Transverse colon (tissue), 4 donors: ENCODE measurements at places on chromosomes 5 and 9. TPM values are rescaled to one million over a fixed set of nuclear protein-coding genes. Genes with fewer than 3 reads are reported as not detected.

DNA sequence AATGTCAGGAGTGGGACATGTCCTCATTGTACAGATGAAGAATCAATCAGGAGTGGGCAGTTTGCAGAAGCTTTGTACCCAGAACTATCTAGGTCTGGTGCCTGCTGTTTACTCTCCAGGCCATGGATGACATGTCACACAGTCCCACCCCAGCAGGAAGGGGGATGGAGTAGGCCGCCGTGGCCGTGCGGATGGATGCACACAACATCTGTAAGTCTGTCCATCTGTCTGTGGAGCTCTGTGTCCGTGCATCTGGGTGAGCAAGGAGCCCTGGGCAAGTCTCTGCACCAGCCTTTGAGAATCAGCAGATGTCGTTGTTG, 311.5 kb upstream of the IRX4 start:
- DNase-seq: no peak

Gene CARTPT
- 41.9 TPM for total RNA-seq

DNA sequence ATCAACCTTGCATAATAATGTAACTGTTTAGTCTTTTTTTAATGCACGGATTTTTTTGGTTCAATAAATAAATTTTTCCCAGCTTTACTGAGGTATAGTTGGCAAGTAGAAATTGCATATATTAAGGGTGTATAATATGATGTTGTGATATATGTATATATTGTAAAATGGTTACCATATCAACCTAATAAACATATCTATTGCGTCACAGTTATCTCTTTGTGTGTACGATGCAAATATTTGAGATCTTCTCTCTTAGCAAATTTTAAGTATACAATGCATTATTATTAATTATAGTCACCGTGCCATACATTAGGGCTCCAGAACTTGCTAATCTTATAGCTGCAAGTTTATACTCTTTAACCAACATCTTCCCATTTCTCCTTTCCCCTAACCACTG, 57.2 kb upstream of the TMEM161B start:
- DNase-seq: no peak

Gene WDR31
- total RNA-seq: 1.5 TPM

GRCh38 chr5:125348936-125349831, 602.7 kb upstream of the ZNF608 start:
- DNase-seq: no peak

DNA sequence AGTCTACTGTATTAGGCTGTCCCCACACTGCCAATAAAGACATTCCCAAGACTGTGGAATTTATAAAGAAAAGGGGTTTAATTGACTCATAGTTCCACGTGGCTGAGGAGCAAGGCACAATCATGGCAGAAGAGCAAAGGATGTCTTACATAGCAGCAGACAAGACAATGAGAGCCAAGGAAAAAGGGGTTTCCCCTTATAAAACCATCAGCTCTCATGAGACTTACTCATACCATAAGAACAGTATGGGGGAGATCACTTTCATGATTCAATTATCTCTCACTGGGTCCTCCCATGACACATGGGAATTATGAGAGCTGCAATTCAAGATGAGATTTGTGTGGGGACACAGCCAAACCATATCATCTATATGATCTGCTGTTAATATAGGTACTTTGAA, 14.8 kb upstream of the FSTL4 start:
- no peak for DNase-seq

Gene MAP1B
- total RNA-seq: 57.5 TPM

DNA sequence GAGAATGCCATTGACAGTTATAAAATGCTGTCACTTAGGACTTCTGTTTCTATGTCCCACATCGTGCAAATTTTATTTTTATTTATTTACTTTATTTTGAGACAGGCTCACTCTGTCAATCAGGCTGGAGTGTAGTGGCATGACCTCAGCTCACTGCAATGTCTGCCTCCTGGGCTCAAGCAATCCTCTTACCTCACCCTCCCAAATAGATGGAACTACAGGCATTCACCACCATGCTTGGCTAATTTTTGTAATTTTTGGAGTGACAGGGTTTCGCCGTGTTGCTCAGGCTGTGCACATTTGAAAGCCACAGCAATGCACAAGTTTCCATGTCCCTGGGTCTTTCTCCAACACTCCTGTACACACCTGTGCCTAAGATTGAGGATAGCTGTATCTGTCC, 51.8 kb downstream of the ADAMTS16 start:
- DNase-seq: no peak

DNA sequence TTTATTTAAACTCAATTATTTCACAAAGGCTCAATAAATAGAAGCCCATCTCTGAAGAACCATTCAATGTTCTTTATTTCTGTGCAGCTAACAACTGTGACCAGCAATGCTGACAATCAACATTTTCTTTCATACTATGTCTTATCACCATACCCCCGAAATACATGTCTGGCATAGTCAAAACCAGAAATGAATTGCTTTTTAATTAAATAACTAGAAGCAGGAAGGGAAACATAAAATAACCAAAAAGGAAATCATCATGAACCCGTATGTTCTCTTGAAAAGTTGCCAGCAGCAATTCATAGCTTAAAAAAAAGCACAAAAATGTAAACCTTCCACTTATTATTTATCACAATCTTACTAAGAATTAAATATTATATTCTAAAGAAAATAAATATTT, 212.4 kb downstream of the TMEM232 start:
- no peak for DNase-seq
